MG63 (cell line): ENCODE measurements at places on chromosomes 3 and 15. TPM values are rescaled to one million over a fixed set of nuclear protein-coding genes. Genes with fewer than 3 reads are reported as not detected.

Gene EFHB
- not detected in 2 replicates for total RNA-seq

Gene FANCD2OS
- total RNA-seq = not detected in 2 replicates

Gene CNOT10
- total RNA-seq = 14.1 and 17.9 TPM in 2 replicates

Gene RAB6B
- 3.3 and 4.0 TPM in 2 replicates for total RNA-seq

Gene SUSD5
- total RNA-seq = 4.2 and 5.4 TPM in 2 replicates

Gene CDHR4
- 0.10 TPM in 1 of 2 replicates, not detected in the other for total RNA-seq

Gene AGTR1
- total RNA-seq = not detected in 2 replicates

Gene CFAP91
- 0.47 and 1.1 TPM in 2 replicates for total RNA-seq

Gene CMTM8
- total RNA-seq = not detected in 2 replicates

Gene C3orf20
- 0.03 TPM in 1 of 2 replicates, not detected in the other for total RNA-seq

Gene PLCB2
- not detected in 2 replicates for total RNA-seq

Gene HGD
- not detected in 2 replicates for total RNA-seq

DNA sequence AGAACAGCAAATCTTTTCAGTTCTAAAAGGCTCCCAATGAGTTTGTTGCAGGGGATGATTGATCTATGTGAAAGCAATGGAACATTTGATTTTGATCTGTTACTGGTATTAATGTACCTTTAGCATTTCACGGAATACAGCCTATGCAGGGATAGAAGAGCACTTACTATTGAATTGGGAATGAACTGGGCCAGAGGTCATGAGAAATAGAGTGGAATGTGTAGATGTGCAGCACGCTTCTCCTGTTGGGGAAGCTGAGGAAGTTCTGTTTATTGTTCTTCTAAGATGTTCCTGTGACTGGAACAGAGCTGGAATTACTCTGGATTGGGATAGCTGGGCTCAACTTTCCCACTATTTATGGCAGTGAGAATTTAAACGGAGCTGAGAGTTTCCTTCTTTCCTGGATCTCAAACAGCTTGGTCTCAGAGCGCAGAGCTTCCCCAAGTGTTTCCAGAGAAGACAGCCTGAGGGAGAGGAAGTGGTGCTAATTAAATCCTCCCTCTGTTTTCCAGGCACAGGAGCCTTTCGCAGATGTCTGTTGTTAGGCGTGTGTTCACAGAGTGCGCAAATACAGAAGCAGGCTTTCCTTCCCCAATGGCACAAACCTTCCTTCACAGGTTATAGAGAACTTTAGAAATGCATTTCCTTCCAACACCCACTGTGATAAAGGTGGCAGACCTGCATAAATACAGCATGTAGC lies 32.5 kb downstream of the TPRG1 start:
- DNase-seq = no peak

DNA sequence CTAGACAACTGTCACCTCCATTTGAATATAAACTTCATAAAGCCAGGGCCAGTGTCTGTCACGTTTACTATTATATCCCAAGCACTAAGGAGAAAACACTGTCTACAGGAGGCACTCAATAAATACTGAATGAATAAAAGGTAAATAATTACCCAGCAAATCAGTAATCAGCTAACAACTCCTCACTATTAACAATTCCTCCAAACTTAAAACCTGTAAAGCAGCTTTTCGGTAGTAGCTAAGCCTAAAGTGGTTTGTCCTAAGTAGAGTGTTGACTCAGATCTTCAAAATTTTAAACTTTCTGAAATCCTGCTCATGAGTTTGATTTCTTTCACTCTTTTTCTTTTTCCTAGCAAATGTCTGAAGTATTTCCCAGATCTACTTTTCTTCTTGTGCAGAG lies 39.9 kb downstream of the C3orf80 start:
- no peak for DNase-seq

GRCh38 chr3:159631226-159631625 lies 357.4 kb upstream of the IL12A start:
- no peak for DNase-seq

DNA sequence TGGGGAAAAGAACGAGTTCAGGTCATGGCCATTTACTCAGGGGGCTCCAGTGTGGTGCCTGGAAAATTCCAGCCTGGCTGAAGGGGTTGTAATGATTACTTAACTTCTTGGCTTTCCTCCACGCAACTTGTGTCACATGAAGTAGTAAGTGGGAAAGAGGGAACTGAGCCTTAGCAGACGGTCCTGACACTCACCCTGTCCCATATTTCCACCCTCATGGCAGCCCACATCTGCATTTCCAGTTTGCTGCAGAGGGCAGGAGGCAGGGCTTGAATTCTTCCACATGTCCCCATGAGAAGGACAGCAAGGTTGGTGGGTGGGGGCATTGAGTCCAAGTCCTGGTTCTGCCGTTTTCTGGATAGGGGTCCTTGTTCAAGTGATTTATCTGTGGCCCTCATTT lies 7.8 kb upstream of the CAMP start:
- DNase-seq = no peak

GRCh38 chr15:67479781-67480505 lies 41.0 kb upstream of the C15orf61 start:
- DNase-seq = peak; percentile 8

DNA sequence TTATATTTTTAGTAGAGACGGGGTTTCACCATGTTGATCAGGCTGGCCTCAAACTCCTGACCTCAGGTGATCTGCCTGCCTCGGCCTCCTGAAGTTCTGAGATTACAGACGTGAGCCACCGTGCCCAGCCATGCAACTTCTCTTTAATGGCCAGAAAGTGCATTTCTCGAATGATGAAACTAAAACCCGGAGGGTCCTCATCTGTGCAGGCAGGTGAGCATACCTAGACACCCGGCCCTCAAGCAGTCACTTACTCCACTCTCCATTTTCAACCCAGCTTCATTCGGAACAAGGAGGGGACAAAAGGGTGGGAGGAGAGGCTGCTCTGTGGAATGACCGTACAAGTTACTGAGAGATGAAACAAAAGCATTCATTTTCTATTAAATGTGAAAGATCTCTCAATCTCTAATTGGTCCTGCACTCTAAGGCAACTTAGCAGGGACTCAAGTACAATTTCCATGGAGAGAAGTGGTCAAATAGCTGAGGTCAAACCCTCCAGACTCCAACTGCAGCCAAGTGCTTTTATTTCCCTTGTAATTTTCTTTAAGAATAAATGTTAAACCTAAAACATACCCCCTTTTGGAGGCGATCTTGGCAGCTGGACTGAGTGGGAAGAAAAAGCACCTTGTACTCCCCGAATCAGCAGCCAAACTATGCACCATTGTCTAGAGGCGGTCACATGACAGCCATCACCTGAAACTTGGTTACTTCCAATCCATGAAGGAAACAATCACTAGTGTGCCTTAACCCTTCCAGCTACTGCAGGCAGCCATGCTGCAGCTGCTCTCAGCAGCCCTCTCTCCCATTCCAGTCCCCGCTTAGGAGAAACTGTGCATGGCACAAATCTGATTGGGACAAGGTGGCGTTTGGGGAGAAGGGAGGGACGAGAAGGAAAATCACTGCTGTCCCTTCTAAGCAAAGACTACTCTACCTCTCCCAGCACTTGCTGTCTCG lies 62.2 kb downstream of the VGLL4 start:
- no peak for DNase-seq

- no peak for DNase-seq
These were observed 52.2 kb upstream of the SLC6A11 start for GRCh38 chr3:10763817-10764258.

GRCh38 chr3:197367081-197367780 lies 68.8 kb upstream of the DLG1 start:
- DNase-seq = peak; percentile 100

GRCh38 chr15:33142708-33143107 lies 51.8 kb downstream of the FMN1 start:
- DNase-seq = no peak

GRCh38 chr15:68791431-68792283 lies 29.0 kb downstream of the ANP32A start:
- DNase-seq = no peak

- DNase-seq = peak; percentile 13
These were observed 769 bp downstream of the C2CD4A start for GRCh38 chr15:62067448-62068044.

DNA sequence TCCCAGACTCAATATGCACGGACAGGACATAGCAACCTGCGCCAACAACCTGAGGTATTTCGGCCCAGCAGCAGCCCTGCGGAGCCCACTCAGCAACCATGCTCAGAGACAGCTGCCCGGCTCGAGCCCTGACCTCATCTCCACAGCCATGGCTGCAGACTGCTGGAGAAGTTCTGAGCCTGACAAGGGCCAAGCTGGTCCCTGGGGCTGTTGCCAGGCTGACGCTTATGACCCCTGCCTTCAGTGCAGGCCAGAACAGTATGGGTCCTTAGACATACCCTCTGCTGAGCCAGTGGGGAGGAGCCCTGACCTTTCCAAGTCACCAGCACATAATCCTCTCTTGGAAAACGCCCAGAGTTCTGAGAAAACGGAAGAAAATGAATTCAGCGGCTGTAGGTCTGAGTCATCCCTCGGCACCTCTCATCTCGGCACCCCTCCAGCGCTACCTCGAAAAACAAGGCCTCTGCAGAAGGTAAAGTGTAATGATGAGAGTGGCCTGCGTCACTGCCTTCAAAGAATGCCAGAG lies 25.5 kb downstream of the TMEM41A start:
- DNase-seq = peak; percentile 94

DNA sequence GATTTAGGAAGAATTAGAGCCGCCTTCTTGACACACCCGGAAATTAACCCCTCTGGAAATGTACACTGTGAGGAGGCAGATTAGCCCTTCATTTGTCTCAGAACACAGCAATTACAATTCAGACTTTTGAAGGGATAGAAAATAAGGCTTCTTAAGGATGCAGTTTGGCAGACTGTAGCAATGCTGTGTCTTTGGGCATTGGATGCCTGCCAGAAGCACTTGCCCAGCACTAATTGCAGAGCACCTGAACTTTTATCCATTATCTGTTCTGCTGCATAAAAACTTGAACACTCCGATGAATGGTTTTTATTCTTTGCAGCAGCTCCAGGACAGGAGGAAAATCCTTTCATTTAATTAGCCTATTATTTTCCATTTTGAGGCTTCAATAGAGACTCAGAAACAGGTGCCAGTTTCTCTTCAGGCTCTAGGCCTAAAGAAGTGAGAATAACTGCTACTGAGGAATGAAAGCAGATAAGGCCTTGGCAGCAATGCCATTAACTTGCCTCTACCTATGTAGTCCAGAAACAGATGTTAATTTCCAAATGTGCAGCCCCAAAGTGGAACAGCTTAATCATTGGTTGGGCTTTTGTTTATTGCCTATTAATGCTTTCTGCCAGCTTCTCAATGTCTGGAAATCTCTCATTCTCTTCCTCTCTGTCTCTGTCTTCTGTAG lies 418.5 kb downstream of the NSUN3 start:
- no peak for DNase-seq

- no peak for DNase-seq
These were observed 1.8 kb upstream of the EOMES start for GRCh38 chr3:27723815-27724458.

GRCh38 chr15:38254051-38254883 lies 1.6 kb downstream of the SPRED1 start:
- DNase-seq = peak; percentile 29

GRCh38 chr3:61733876-61734275 lies 172.5 kb downstream of the PTPRG start:
- DNase-seq = no peak

DNA sequence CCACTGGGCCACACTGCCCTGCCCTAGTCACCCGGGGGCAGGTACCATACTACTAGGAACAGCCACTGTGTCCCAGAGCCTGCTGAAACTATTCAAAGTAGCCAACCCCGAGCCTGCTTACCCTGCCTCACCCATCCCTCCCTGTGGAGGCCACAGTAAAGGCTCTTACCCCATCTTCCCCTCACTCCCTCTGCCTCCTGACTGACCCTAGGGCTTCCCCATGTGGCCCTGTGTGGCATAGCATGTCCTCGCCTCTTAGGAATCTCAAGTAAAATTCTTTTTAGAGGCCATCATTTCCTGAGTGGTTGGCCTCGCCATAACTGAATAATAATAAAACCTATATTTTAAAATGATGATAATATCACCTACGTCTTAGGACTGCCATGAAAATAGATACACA lies 112.2 kb upstream of the SLC6A11 start:
- peak; percentile 54 for DNase-seq

- peak; percentile 7 for DNase-seq
These were observed 13.5 kb upstream of the DAZL start for GRCh38 chr3:16618721-16619120.

- DNase-seq = no peak
These were observed 36.5 kb downstream of the DET1 start for GRCh38 chr15:88509964-88510363.

GRCh38 chr15:36130641-36131310 lies 448.6 kb upstream of the CDIN1 start:
- DNase-seq = no peak

DNA sequence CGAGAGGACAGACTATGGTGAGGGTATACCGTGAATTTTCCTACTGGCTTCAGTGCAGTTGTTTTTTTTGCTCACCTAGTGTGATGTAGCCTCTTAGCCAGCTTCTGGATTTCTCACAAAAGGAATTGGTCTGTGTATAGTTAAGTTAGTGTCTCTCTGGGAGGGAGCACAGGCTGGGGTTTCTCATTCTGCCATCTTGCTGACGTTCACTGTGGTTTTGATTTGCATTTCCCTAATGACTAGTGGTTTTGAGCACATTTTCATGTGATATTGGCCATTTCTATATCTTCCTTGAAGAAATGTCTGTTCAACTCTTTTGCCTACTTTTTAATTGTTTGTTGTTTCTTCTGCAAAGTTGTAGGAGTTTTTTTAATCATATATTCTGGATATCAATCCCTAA lies 2.2 kb upstream of the CD86 start:
- DNase-seq = no peak

DNA sequence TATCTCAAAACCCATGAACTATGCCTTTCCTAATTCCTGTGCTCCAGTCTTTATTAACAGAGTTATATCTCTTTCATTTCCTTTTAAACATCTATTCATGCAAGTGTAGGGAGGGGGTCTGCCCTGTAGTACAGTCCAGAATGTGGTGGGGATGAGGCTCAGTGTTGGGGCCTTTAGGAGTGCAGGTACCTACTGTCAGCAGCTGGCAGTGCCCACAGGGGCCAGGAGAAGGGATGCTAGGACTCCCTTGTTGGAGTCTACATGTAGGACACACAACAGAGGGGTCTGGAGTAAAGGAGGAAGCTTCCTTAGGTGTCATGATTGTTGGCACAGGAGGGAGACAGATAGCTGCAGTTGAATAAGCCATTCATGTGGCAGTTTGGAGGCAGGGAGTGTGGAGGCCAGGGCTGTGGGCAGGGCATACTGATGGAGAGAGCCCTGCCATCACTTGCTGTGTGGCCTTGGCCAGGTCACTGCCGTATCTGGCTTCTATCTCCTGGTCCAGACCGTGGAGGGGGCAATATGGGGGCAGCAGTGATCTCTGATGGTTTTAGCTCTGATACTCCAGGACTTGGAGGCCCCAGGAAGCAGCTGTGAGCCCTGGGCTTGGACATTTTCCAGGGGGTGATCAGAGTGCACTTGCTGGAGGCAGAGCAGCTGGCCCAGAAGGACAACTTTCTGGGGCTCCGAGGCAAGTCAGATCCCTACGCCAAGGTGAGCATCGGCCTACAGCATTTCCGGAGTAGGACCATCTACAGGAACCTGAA lies 29.5 kb downstream of the ESYT3 start:
- no peak for DNase-seq

GRCh38 chr15:74311734-74312444 lies 55.6 kb downstream of the CYP11A1 start:
- DNase-seq = no peak

GRCh38 chr3:9135930-9136525 lies 113.4 kb downstream of the SRGAP3 start:
- DNase-seq = no peak
